ENCODE measurements at places on chromosomes 7 and 10. TPM values are rescaled to one million over a fixed set of nuclear protein-coding genes. Genes with fewer than 3 reads are reported as not detected.

The TMEM225B gene
- total RNA-seq, result 2.5 TPM

The IQUB gene
- total RNA-seq, result 0.93 TPM

The LEP gene
- not detected for total RNA-seq

The POMZP3 gene
- total RNA-seq, result 15.8 TPM

The CTAGE6 gene
- total RNA-seq, result 0.36 TPM

- DNase-seq, result no peak
Observed at GRCh38 chr10:124591123-124591495, 129.5 kb downstream of the LHPP start.

The RPA3 gene
- total RNA-seq, result 22.9 TPM

- no peak for DNase-seq
Observed at GRCh38 chr7:4650433-4651047, 31.6 kb upstream of the FOXK1 start.

The AKR1C4 gene
- total RNA-seq, result not detected

GRCh38 chr7:41900532-41900931 is 197.6 kb upstream of the INHBA start:
- no peak for DNase-seq

DNA sequence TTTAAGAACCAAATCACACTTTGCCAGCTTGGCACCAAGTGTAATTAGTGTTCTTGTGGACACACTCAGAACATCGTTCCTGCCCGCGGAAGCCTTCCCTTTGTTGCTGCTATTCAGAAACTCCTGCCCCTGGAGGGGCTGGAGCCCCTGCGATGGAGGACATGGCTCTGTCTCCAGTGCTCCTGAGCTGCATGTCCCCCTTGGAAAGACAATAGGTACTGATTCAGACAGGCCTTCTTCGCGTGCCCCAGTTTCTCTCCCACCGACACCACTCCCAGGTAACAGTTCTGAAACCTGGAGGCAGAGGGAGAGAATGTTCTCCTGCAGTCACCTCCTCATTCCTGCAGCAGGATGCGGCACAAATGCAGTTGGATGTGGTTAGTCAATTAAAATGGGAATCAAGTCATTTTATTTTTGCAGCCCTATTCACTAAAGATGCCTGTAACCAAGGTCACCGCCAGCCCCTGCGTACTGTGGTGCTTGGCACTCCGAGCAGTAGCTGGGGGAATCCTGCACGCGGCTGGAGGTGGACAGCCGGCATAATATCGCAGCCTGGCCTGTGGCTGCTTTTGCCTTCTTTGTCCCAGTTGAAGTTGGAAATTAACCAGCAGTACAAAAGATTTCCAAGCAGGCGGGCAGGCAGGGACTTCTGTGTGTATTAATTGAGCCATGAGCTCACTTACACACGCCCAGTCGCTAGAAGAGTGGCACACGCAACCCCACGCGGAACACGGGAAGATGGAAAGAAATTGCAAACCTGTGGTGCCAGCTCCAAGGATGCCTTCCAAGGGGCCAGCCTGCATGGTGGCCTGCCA is 205.7 kb downstream of the EBF3 start:
- no peak for DNase-seq

The PRKAR2B gene
- total RNA-seq, result 7.8 TPM

All from mesothelial cell of epicardium (in vitro differentiated cells).